ENCODE measurements at places on chromosomes 16 and 17. TPM values are rescaled to one million over a fixed set of nuclear protein-coding genes. Genes with fewer than 3 reads are reported as not detected.

Gene NFE2L1
- total RNA-seq, result 103 TPM

Gene PIMREG
- 0.90 TPM for total RNA-seq

Gene NDUFAB1
- total RNA-seq, result 125 TPM

Gene KRT40
- total RNA-seq, result not detected

Gene TBC1D26
- total RNA-seq, result not detected
